ENCODE measurements at places on chromosomes 12 and 14.
A peak's percentile ranks its signal among the peaks of the same experiment; 100 is the strongest.

DNA sequence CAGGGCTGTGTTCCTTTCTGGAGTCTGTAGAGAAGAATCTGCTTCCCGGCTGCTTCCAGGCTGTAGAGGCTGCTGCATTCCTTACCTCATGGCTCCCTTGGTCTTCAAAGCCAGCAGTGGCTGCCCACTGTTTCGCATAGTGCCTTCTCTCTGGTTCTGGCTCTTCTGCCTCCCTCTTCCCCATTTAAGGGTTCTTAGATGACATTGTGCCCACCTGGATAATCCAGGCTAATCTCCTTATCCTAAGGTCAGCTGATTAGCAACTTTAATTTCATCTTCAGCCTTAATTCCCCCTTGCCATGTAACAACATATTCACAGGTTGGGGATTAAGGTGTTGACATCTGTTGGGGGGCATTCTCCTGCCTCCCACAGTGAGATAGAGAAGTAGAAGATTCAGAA lies 208.6 kb upstream of the TMTC1 start:
- no peak for DNase-seq

DNA sequence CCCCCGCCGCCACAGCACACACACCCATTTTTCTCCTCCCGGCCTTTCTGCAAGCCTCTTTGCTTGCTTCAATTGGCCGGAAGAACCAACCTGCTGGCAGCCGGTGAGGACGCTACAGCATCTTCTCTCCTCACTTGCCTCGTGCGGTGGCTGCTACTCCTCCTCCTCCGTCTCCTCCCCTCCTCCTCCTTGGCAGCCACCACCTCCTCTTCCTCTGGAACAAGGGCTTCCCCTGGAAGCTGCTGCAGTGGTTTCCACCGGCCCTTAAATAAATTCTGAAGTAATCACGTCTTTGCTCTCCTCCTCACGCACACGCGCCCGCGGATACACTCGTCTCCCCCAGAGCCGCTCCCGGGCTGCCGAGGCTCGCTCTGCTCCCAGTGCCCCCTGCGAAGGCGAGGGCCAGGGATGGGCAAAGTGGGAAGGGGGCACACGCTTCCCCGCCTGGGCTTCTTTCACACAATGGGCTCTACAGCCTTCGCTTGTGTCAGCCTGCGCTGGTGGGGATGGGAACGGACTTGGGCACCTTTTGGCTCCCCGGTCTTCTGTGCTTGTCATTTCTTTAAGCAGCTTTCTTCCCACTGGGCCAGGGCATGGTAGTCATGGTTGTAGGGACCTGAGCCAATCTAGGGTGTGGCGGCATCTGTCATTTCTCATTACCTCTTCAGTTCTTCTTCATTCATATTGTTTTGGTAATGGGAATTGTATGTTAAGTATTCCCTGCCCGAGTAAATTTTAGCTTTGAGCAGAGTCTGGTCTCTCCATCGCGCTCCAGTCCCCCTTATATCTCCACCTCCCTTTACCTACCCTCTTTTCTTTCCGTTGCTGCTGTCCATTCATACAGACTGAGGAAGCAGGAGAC lies at the start of gene PPFIA2:
Gene PPFIA2 (minus strand): TSS at position 161 of the 862 bp plus-strand sequence.
- DNase-seq, result peak; percentile 22

GRCh38 chr12:32483993-32484392 lies 84.6 kb downstream of the FGD4 start:
- DNase-seq, result no peak

GRCh38 chr14:92978229-92979021 lies 55.5 kb downstream of the CHGA start:
- no peak for DNase-seq
